ENCODE measurements at places on chromosomes 7 and 10.

- DNase-seq: no peak
These were observed 10.1 kb downstream of the PON2 start for GRCh38 chr7:95424716-95425115.

- DNase-seq: no peak
These were observed 86.0 kb downstream of the FANK1 start for GRCh38 chr10:125982260-125982948.

GRCh38 chr10:75000748-75001321 is 110.6 kb upstream of the SAMD8 start:
- no peak for DNase-seq

DNA sequence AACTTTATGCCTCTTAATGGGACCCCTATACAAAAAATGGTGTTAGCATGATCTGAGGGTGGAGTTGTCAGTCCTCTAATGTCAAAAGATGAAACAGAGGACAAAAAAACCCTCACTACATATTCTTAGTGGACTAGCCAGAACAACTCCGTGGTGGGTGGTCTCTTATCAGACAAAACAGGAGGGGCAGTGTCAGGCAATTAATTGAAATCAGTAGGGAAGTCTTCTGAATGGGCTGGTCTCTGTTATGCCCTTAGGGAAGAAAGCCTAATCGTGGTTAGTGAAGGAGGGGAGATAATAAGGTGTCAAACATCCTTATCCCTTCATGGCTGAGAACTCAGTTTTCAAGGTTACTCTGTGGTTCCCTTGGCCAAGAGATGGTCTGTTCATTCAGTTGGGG is 909.4 kb downstream of the GRID1 start:
- DNase-seq: no peak

- no peak for DNase-seq
These were observed 19.3 kb downstream of the PAPOLB start for GRCh38 chr7:4842319-4843064.

GRCh38 chr7:134446923-134447322 is 12.0 kb downstream of the AKR1B1 start:
- DNase-seq: no peak

- DNase-seq: no peak
These were observed 27.7 kb downstream of the KLRG2 start for GRCh38 chr7:139455789-139456188.

DNA sequence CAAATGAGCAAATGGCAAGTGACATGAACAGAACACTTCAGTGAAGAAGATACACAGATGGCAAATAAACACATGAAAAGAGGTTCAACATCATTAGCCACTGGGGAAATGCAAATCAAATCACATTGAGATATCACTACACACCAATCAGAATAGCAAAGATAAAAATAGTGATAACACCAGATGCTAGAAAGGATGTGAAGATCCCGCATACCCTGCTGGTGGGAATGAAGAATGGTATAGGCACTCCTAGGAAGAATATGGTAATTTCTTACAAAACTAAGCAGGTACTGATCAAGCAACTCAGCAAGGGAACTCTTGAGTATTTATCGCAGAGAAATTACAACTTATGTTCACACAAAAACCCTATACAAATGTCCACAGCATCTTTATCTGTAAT is 11.2 kb downstream of the LAMB4 start:
- no peak for DNase-seq

DNA sequence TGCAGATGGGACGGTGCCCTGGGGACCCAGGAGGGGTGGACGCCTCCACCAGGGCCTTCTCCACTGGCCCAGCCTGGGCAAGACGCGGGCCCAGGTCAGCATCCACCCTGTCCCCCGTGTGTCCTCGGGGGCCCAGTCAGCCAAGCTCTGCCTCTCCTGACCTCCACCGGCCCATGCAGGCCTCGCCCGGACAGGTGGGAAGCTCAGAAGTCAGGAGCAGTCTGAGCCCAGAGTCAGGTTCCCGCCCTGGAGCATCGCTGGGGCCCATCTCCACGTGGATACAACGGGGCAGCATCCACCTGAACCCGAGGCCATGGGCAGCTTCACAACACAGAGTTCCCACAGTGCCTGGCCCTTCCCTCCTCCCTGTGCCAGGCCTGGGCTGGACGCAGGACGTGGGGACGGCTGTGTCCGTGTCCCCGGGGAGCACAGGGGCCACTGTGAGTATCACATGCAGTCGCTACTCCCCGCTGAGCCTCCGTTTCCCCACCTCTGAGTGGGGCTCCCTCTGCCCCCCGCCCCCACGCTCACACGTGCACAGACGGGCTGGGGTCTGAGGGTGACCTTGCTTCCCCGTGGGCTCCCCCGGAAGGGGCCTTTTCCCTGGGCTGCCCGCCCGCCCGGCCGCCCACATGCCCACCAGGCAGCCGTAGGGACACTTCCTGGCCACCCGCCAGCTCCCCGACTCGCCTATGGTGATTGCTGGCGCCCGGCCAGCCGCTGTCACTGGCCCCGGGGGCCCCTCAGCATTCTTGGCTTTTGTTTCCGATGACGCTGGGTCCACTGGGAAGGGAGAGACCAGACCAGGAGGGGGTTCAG is 64.3 kb downstream of the PDGFA start:
- no peak for DNase-seq

DNA sequence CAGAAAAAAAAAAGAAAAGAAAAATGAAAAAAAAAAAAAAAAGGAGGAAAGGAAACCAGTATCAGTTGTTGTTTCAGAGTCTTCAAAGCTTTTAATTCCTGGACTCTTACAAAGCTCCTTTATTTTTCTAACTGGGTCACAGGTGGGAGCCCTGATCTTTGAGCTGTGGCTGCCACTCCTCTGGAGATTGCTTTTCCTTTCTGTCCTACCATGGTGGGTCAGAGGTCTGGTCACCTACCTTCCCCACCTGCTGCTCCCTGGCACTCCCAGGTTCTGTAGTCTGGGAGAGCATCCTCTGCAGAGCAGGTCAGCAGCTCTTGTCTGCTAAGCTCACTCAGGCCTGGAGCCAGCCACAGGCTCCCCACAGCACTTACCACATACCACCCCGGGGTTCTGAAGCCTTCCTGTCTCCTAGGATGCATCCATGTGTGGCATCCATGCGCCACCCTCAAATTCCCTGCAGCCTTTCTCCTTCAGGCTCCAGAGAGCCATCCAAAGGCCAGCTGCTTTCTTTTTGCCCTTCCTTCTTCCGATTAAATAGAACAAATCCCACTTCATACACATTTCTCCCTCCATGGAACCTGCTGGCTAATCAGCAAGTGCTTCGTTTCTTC is 73.2 kb upstream of the TPK1 start:
- no peak for DNase-seq

GRCh38 chr7:84811362-84811761 is 375.5 kb downstream of the SEMA3D start:
- DNase-seq: no peak

DNA sequence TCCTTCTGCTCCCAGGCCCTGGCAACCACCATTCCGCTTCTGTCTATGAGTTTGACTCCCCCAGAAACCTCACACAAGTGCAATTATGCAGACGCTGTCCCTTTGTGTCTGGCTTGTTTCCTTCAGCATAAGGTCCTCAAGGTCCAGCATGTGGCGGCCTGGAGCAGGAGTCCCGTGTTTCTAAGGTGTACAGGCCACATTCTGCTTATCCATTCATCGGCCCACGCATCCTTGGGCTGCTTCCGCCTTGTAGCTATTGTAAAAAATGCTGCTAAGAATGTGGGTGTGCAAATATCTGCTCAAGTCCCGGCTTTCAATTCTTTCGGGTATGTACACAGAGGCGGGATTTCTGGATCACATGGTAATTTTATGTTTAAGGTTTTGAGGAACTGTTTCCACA is 38.2 kb downstream of the ESYT2 start:
- no peak for DNase-seq

DNA sequence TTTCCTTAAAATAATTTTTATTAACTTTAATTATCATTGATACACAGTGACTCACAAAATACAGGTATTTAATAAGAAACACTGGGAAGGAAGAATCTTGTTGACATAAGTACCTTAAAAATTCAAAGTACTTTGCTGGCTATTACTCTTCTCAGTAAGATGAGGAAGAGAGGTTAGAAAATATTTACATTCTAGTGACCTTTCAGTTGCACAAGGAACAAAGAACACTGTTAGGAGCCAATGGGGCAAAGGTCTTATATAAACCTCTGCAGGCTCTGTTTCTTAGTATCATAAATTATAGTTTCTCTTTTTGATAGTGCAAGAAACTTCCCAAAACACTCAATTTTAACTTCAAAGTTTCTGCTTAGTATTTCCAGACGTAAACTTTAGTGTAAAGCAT is 4.8 kb upstream of the TAX1BP1 start:
- no peak for DNase-seq

- DNase-seq: no peak
These were observed 105.5 kb downstream of the SEMA3D start for GRCh38 chr7:85081392-85081791.

DNA sequence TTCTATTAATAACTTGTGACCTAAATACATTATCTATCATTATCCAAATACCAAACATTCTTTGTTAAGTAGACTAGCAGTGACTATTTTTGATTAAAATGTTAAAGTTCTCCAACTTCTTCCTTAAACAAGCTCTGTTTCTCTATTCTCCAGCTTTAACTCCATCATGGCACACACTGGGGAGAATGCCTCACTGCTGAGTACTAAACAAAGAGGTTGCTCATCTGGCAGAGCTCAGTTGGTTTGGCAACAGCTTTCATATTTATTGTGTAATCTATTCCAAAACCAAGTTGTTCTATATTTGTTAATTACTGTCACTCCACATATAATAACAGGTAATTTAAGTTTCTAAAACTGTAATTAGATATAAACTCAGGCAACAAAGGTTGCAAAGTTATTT is 89.6 kb downstream of the USP6NL start:
- DNase-seq: no peak

DNA sequence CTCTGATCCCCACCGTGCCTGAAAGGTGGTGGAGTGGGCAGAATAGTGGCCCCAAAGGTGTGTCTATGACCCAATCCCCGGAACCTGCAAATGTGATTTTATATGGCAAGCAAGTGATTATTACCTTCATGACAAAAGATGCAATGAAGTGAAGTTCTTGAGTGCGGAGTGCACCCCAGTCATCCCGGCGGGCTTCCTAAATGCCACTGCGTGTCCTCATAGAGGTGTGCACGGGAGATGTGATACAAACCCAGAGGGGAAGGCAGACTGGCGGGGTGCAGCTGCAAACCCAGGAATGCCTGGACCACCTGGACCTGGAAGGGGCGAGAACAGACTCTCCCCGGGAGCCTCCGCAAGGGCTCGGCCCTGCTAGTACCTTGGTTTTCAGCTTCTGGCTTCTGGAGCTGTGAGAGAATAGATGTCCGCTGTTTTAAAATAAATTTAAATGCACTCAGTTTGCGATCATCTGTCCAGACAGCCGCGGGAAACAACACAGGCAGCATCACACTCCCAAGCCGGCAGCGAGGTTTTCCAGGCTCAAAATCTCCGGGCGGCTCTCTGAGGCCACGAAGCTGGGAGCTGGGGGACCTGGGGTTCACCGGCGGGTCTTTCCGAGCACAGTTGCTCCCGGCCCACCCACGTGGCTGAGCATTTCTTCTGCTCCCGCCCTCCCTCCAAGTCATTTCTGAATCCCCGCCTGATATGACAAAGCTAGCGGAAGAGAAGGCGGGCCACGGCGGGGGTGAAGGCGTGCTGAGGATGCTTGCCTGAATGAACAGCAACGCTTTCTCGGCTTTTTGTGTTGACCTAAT is 50.4 kb upstream of the EBF3 start:
- no peak for DNase-seq

GRCh38 chr10:35640474-35640873 is 1.6 kb downstream of the FZD8 start:
- no peak for DNase-seq

DNA sequence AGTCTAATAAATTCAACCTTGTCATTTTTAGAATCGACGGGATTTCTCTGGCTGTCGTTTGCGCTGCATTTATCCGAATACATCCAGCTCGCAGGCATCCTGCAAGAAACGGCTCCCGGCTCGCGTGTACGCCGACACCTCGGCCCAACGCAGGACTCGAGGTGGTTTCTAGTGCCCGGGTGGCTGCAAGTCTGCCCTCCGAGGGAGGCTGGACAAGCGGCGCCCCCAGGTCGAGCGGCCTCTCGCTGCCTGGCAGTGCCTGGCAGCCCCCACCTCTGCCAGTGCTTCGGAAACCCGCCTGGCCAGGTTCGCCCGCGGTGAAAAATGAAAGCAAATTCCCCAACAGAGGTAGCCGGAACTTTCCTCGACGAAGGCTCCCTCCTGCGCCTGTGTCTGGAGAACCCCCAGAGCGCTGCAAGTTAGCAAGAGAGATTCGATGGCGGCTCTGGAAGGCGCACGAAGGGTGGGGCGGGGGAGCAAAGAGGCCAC is 5.7 kb upstream of the ZNF503 start:
- DNase-seq: no peak

- no peak for DNase-seq
These were observed 276.9 kb downstream of the BAMBI start for GRCh38 chr10:28954211-28954610.

DNA sequence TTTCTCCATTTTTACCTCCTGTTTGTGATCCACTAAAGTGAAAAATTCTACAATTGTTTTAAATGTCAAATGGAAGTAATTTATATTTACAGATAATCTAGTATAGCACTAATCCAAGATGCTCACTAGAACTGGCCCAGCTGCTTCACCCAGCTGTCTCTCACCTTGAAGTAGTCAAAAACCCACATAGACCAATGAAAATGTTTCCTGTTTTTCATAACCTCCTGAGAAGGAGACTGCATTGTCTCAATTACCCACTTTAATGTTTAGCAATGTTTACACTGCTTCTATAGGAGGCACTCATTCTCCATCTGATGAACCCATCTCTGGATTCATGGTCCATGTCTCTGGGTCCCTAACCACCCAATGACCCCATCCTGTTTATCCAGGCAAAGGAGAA is 56.1 kb upstream of the ADO start:
- no peak for DNase-seq

GRCh38 chr7:30764030-30764975 is 6.9 kb upstream of the MINDY4 start:
- no peak for DNase-seq

DNA sequence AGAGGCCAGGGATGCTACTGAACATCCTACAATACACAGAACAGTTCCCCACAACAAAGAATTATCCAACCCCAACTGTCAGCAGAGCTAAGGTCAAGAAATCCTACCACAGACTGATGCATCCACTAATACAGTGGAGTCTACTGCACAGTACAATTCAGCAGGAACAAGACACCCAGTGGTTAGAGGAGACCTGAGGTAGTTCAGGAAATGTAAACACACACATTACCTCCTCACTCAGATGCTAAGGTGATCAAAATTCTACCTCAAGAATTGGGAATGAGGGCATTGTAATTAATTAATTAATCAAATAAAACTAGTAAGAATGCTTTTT is 91.4 kb downstream of the ZFAND4 start:
- no peak for DNase-seq

- peak; percentile 51 for DNase-seq
These were observed at the start of gene FAS for GRCh38 chr10:88990384-88991160. Gene FAS (plus strand): TSS chr10:88990798. CDS start chr10:88990877, 79 bp downstream.
